DMS53 (cell line): ENCODE measurements at places on chromosomes 11 and 22.

- no peak for DNase-seq
These were observed 6.8 kb downstream of the FUT4 start for GRCh38 chr11:94550513-94550912.

DNA sequence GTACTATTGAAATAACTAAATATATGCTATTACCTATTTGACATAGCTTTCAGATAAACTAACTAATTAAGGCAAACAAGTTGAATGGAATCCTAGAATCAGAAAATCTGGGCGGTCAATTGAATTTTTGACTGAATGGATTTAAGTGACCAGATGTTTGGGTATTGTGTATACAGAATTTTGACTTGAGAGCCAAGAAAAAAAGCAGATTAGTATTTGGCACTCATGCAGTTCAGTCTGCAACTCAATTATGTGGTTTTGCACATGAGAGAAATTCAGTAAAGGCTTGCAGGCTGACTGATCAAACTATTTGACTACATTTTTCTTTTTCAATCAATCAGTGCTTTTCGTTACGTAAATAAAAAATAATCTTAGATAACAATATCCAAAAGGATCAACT, 254.8 kb downstream of the GUCY1A2 start:
- no peak for DNase-seq

GRCh38 chr22:31947296-31947695, 3.0 kb downstream of the YWHAH start:
- DNase-seq, result peak; percentile 35

GRCh38 chr11:67240576-67241389, 25.5 kb upstream of the GRK2 start:
- DNase-seq, result peak; percentile 92

DNA sequence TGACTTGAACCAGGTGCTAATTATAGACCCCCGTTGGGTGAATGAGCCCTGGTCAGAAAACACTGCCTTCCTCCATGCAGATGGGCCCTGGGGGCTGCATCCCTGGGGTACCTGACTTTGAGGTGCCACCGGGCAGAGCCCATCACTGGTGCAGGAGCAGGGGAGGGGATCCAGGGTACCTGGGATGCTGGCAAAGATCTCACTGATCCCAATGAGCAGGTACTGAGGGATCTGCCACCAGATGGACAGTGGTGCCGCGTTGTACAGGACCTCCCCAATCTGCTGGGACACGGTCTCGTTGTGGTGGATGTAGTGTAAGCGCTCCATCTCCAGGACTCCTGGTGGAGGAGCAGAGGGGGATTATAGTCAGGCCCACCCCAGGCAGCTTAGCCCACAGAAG, 12.7 kb downstream of the SLC15A3 start:
- DNase-seq, result no peak
